ENCODE measurements at places on chromosomes 13 and 19.

- no peak for DNase-seq
These were observed 81.4 kb upstream of the IRS2 start for GRCh38 chr13:109867766-109868165.

DNA sequence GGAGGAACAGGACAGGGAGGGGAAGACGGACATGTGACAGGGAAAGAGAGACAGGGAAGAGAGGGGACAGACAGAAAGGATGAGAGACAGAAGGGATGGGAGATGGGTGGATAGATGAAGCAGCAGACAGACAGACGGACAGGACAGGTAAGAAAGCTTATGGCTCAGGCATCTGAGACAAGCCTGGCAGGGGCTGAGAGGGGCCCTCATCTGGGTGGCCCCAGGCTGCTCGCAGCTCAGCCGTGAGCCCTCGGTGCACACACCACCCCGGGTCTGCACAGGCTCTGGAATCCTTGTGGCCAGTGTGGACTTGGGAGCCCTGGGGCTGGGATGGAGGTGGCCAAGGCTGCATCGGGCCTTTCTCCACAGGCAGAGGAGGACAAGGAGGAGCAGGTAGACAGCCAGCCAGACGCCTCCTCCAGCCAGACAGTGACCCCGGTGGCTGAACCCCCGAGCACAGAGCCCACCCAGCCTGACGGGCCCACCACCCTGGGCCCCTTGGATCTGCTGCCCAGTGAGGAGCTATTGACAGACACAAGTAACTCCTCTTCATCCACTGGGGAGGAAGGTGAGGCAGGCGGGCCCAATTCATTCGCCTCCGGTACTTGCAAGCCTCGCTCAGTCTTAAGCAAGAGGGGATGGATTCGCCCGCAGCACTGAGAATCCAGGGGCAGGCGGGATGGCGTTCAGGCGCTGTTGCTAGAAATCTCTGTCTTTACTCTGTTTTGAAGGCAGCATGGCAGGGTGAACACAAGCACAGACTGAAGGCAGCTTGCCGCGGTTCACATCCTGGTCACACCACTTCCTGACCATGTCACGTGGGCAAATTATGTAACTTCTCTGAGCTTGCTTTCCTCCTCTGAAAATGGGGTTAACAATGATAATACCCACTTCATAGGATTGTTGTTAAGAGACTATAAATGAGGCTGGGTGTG lies 14.0 kb downstream of the GRAMD1A start:
- peak; percentile 17 for DNase-seq

DNA sequence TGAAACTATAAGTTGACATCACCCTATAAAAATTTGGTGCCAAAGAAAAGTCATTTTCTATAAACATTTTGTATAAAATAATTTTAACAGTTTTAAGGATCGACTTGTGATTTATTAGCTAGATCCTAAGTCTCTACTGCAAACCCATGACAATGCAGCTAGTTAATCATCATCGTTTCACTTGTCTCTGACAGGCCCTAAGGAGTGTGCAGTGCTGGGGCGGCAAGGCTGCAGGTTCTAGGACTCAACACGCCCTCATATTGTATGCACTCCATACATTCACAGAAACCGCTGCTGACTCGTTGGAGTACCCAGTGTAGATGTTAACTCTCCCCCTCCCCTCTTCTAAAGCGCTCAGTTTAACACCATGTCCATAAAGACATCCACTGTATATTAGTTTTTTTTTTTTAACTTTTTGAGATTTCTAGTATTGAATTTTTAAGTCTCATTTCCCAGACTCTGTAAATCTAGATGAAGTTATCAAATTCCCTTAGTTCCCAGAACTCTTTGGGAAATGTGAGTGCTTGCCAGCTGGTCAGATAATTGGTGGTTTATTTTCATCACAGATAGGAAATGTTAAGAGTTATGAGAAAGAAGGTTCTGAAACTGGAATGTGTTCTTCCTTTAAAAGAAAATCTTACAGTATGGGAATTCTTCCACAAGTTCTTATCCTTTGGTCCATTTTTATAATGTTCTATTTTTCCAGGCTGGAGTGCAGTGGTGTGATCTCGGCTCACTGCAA lies 162.8 kb upstream of the RNF113B start:
- no peak for DNase-seq

- no peak for DNase-seq
These were observed 2.0 kb downstream of the DAZAP1 start for GRCh38 chr19:1409204-1410005.

GRCh38 chr13:100725472-100725871 lies 50.9 kb upstream of the TMTC4 start:
- DNase-seq = no peak

- peak; percentile 26 for DNase-seq
These were observed 20.7 kb downstream of the POMP start for GRCh38 chr13:28679628-28680027.

DNA sequence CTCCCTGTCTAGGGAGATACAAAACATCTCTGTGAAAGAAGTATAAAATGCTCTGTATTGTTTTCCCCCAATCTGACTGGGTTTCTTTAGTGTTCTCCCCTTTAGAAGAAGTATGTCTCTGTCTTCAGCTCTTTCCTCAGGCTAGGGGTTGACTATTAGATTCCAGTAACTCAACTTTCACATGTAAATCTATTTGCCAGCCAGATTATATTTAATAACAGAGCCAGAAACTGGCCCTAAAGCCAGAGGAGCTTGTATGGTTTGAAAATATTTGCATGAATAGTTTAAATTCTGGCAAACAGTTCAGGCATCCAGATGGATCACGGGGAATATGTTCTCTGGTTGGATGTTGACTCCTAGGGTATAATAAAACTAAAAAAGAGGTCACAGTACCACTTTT lies 22.3 kb upstream of the CYSLTR2 start:
- no peak for DNase-seq

DNA sequence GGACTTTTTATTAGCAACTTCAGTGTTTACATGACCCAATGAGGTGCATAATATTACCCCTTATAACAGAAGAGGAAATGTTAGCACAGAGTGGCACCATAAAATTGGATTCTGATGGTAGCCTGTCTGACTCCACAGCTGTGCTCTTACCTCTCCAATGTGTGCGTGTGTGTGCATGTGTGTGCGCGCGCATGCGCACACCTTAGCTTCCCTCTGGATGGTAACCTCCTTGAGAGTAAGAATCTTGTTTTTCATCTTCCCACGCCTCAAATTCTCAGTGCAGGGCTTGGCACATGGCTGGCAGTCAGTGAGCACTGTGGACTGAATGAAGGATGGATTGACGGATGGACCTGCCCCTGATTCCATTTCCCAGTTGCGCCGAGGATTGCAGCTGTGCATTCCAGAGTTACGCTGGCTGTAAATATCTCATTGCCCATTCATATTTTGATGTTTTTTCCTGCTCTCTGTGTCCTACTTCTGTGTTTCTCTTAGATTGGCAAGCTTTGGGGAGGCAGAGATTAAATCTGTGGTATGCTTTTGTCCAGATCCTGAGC lies 99.2 kb upstream of the WASF3 start:
- DNase-seq = no peak

DNA sequence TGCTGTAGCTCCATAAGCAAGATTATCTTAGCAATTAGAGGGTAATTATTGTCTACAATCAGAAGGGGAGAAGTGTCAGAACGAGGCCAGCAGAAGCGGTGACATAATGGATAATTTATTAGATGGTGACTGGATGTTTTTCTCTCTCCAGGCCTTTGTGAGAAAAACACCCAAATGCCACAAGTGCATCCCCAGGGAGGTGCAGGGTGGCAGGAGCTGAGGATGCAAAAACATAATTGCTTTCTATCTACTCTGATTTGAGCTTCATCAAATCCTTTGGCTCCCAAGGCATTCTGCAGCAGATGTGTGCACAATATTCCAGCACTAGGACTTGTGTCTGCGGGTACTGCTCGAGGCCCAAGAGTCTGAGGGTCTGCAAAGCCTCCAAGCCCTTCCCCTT lies 220.1 kb upstream of the SERP2 start:
- no peak for DNase-seq

- DNase-seq = no peak
These were observed 28.6 kb upstream of the MIR17HG start for GRCh38 chr13:91318886-91319285.

DNA sequence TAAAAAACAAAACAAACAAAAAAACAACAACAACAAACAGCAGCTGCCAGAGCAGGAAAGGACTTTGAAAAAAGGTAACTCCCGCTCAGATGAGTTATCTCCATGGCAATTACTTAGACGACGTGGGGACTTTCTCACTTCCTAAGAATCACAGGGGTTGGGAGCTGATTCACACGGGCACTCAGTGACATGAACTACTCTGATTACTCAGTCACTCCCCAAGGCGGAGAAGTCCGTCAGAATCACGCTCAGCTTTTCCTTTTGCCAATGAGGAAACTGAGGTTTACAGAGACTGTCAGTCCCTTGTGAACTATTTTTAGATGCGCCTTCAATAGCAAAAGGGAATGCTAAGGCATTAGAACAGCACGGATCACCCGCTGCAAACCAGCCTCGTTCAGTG lies 32.3 kb upstream of the MATK start:
- DNase-seq = no peak

GRCh38 chr19:41888926-41889325 lies 5.9 kb downstream of the ARHGEF1 start:
- no peak for DNase-seq

DNA sequence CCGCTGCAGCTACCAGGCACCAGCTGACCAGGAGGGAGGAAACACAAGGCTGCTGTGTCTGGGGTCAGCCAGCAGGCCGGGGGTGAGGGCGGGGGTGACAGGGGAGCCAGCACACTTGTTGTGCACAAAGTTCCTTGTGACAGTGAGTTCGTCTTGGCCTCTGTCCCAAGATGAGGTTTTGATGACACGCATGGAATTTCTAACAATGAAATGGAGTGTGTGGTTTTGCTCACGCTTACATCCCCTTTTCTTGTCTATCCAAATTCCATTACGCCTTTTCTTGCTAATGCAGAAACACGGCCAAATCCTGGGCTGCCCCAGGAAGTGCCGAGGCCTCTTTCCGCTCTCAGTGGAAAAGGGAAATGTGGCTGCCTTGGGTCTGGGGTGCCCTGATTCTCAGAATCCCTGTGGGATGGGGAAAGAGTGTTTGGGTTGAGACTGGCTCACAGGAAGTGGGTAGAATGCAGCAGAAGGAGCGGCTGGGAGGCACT lies 73.8 kb downstream of the GADD45B start:
- peak; percentile 27 for DNase-seq

GRCh38 chr19:51719251-51719988 lies 4.4 kb downstream of the HAS1 start:
- no peak for DNase-seq

- no peak for DNase-seq
These were observed 262.0 kb downstream of the FOXO1 start for GRCh38 chr13:40404407-40404806.

GRCh38 chr13:68292601-68293000 lies 1062.5 kb upstream of the PCDH9 start:
- no peak for DNase-seq

GRCh38 chr19:41545547-41545946 lies 30.4 kb upstream of the CEACAM21 start:
- peak; percentile 33 for DNase-seq

- DNase-seq = no peak
These were observed 12.9 kb upstream of the CXCL17 start for GRCh38 chr19:42455621-42456081.

GRCh38 chr19:47351548-47351947 lies 2.4 kb downstream of the DHX34 start:
- DNase-seq = peak; percentile 83

- peak; percentile 10 for DNase-seq
These were observed 5.4 kb downstream of the CEACAM3 start for GRCh38 chr19:41801792-41802211.

GRCh38 chr13:51601601-51602565 lies 17.6 kb downstream of the WDFY2 start:
- peak; percentile 82 for DNase-seq

GRCh38 chr19:45847663-45848062 lies 15.3 kb downstream of the SYMPK start:
- no peak for DNase-seq

GRCh38 chr19:12606796-12607195 lies 3.8 kb downstream of the ZNF490 start:
- no peak for DNase-seq

DNA sequence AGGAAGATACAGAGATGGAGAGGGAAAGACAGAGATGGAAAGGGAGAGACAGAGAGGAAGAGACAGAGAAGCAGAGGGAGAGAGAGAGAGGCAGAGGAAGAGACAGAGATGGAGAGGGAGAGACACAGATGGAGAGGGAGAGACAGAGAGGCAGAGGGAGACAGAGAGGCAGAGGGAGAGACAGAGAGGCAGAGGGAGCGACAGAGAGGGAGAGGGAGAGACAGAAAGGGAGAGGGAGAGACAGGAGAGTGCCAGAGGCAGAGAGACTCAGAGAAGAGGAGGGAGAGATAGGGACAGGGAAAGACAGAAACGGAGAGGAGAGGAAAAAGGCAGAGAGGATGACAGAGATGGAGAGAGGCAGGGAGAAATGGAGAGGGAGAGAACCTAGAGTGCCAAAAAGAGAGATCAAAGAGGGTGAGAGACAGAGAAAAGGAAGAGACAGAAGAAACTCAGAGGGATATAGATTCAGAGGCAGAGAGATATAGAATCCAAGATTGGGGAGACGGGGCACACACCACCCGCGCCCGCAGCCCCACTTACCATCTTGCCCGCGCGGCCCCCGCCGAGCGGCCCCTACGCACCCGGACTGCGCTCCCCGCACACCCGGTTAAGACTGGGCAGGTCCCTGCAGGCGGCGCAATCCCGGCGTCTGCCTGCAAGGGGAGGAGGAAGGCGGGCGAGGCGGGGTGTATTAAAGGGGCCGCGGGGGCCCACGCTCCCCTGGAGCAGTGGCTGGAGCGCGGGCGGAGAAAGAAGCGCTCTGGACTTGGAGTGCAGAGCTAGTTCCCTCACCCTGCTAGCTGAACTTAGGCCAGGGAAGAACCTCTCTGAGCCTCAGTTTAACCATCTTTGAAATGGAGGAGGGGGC lies 10.7 kb downstream of the TM6SF2 start:
- DNase-seq = no peak

DNA sequence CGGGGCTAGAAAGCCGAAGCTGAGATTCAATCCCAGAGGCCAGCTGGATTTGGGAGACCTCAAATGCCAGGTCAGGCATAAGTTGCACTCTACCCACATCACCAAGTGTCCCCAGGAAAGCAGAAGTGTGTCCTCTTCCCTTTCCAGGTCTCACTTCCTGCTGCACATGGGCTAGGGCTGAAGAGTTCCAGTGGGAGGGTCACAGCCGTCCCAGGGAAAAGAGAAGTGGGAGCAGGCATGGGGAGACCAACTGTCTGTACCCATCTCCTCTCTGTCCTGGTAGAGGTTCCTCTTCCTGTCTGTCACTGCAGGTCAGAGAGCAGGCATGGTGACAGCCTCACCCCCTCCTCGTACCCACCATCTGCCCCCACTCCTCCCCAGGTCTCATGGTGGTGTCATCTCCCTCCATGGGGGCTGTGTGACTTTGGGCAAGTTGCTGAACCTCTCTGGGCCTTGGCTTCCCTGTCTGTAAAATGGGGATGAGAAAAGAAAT lies 14.8 kb downstream of the AXL start:
- DNase-seq = no peak

All from hematopoietic multipotent progenitor cell treated with erythropoietin and hydrocortisone succinate and interleukin-3 and kit ligand, for 8 days (in vitro differentiated cells).